ENCODE measurements at places on chromosomes 2 and 18.

GRCh38 chr18:50644146-50644545 is 84.3 kb downstream of the MAPK4 start:
- no peak for DNase-seq

- no peak for DNase-seq
These were observed 339.5 kb downstream of the TXNL1 start for GRCh38 chr18:56298935-56299334.

- no peak for DNase-seq
These were observed 36.0 kb downstream of the CSRNP3 start for GRCh38 chr2:165505514-165505913.

GRCh38 chr2:149188291-149188690 is 142.1 kb upstream of the LYPD6 start:
- no peak for DNase-seq

GRCh38 chr2:200786826-200787225 is 24.9 kb upstream of the BZW1 start:
- DNase-seq = no peak

- DNase-seq = no peak
These were observed 157.8 kb downstream of the CYRIA start for GRCh38 chr2:16507655-16508489.

DNA sequence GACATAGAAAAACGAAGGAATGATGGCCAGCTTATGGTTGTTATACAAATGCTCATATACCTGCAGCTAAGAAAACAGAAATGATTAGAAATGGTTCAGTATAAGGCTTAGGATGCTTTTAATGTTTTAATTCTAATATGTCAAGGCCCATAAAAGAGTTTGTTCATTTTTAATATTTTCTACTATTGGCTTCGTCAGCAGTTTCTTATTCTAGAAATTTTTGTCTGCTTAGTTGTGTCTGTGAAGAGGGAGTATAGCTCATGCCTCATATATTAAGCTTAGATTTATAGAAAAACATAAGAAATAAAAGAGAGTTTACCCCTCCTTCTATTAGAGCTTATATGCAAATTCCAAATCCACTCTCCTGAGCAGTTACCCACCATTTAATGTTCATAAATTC is 292.6 kb downstream of the SLC8A1 start:
- DNase-seq = no peak

Data from CD4-positive, alpha-beta T cell treated with Interleukin-4 for 4 hours (primary cell).